ENCODE measurements at places on chromosomes 13 and 19.

GRCh38 chr19:6663236-6664201 is 6.4 kb downstream of the TNFSF14 start:
- DNase-seq = no peak

- DNase-seq = no peak
These were observed 8.5 kb upstream of the FRY start for GRCh38 chr13:32023096-32023495.

- DNase-seq = no peak
These were observed 231.7 kb downstream of the TUBA3C start for GRCh38 chr13:18949970-18950369.

DNA sequence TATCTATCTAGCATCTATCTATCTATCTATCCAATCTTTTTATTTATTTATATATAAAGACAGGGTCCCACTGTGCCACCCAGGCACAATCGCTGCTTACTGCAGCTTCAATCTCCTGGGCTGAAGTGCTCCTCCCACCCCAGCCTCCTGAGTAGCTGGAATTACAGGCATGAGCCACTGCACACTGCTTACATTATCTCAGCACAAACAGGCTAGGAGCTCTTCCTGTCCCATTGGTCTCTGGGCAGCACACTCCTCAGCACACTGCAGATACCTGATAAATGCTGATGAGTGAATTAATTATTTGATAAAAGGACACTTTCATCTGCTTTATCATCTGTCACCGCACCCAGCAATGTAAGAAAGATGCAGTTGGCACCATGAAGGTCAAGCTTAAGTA is 16.1 kb downstream of the ZNF562 start:
- no peak for DNase-seq

DNA sequence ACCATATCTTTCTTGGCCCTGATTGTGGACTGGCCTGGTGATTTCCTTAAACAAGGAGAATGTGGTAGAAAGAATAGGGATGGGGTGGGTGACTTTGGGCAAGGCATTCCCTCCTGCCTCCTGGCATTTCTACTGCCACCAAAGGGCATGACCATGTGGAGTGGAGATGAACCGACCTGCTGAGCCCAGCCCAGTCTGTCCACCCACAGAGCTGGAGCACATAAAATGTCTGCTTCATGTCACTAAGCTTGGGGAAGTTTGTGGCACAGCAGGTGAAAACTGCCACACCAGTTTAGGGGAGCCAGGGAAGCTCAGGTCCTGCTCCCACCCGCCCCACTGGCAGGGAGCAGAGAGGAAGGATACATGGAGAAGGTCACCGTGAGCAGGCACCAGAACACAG is 6.3 kb downstream of the TMEM161A start:
- DNase-seq = no peak

GRCh38 chr13:21033212-21033840 is 28.1 kb downstream of the LATS2 start:
- no peak for DNase-seq

GRCh38 chr19:12730064-12730463 is 4.4 kb downstream of the TRIR start:
- DNase-seq = no peak

DNA sequence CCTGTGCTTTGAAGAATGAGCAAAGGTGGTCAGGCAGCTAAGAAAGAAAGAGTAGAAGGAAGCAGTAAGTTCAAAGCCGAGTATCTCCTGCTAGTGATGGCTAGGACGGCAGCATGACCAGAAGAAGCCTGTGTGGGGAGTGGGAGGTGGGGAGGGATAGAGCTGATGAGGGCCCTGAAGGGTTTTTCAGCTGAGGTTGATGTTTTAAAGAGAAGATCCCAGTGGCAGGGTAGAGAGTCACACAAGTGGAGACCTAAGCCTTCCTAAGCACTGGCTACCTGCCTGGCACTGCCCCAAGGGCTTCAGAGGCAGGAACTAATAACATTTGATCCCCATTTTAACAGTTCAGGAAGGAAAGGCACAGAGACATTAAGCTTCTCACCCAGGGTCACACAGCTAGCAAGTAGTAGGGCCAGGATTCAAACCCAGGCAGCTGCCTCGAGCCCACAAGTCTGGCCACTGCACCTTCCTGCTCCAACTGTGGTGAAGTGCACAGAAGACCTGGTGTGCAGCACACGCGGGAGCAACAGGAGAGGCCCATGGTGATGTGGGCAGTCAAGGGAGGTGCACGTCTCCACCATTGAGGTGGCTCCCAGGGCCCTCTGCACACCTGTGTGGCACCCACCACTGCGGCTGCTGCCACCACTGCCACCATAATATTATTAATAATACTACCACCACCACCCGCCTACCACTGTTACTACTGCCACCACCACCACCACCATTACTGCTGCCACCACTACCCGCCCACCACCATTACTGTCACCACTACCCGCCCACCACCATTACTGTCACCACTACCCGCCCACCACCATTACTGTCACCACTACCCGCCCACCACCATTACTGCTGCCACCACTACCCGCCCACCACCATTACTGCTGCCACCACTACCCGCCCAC is 22.1 kb downstream of the CUL4A start:
- DNase-seq = no peak

- no peak for DNase-seq
These were observed 138.0 kb downstream of the ENOX1 start for GRCh38 chr13:43648733-43649132.

- DNase-seq = no peak
These were observed 359.8 kb downstream of the LMO7 start for GRCh38 chr13:75995966-75996365.

DNA sequence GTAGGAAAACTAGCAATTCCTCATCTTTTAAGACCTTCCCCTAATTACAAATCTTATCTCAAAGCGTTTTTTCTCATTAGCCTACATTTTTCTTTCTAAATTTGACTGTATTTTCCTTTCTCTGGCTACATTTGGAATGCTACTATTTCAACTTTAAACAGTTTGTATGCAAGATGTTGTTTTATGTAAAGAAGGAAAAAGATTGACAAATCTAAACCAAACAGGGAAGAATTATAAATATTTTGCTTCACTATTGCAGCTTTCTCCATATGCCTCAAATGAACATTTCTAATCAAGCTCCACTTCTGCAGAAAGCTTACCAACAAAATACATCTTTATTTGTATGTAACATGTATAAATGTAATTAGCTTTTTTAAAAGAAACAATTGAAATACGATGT is 156.2 kb downstream of the MZT1 start:
- no peak for DNase-seq

- DNase-seq = no peak
These were observed 20.8 kb upstream of the ZNF835 start for GRCh38 chr19:56692206-56692895.

- no peak for DNase-seq
These were observed 26.6 kb upstream of the CALM3 start for GRCh38 chr19:46574533-46574932.

DNA sequence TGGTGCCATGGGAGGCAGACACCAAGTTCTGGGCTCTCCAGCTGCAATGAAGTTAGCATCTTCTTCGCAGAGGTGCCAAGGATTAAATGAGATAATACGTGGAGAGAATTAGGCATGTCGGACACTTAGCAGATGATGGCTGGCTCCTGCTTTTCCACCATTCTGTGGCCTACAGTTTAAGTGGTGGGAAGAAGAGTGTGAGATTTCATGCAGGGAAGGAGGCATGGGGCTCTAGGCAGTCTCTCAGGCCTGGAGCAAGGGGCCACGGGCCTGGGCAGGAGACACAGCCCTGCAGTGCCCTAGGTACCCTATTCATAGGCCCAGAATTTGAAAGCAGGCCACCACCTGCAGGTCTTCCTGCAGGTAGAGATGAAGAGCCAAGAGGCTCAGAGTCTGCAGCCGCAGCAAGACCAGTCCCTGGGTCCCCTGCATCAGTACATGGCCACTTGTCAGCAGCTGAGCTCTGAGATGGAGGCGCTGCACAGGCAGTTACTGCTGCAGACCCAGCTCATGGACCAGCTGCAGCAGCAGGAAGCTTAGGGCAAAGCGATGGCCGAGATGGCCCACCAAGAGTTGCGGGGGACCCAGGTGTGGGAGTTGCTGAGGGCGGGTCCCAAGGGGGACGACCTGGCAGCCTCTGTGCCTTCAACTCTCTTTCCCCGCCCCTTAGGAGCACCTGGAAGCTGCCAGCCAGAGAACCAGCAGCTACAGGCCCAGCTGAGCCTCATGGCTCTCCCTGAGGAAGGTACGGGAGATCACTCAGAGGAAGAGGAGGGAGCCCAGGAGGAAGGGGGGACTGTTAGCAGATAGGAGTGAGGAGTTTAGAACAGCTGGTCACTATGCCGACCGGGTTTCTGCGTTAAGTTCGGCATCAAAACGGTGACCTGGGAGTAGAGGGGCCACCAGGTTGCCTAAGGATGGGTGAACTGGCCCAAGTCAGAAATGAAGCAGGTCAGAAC is 33.2 kb upstream of the ZNF492 start:
- no peak for DNase-seq

DNA sequence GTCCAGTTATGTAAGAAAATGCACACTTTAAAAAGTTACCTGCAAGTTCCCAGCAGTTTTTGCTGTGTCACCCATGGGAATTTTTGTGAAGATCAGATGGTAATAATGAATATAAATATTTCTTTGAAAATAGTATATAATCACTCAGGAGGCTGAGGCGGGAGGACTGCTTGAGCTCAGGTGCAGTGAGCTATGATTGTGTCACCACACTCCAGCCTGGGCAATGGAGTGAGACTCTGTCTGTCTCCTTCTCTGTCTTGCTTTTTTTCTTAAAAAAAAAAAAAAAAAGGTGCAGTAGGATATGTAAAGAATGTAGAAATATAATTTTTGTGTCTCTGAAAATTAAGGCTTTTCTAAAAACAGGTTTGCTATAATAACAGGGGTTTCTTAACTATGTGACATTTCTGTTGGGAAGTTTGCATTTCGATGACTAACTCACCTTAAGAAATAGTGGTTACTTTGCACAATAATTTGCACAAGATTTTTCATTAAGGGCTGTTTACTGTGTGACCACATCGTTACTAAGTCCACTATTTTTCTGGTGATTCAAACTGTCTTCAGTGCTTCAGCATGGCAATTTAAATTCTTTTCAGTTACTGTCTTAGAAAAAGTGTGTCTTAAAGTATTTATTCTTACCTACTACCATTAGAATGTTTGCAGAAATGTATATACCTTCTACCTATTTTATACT is 37.3 kb downstream of the DNAJC3 start:
- DNase-seq = no peak

GRCh38 chr13:77833331-77833863 is 85.2 kb downstream of the EDNRB start:
- no peak for DNase-seq

GRCh38 chr13:75326173-75327134 is 155.5 kb downstream of the TBC1D4 start:
- DNase-seq = peak; percentile 74

- no peak for DNase-seq
These were observed 5.9 kb downstream of the PTBP1 start for GRCh38 chr19:803099-803561.

- no peak for DNase-seq
These were observed 185.8 kb downstream of the B3GLCT start for GRCh38 chr13:31385540-31385939.

DNA sequence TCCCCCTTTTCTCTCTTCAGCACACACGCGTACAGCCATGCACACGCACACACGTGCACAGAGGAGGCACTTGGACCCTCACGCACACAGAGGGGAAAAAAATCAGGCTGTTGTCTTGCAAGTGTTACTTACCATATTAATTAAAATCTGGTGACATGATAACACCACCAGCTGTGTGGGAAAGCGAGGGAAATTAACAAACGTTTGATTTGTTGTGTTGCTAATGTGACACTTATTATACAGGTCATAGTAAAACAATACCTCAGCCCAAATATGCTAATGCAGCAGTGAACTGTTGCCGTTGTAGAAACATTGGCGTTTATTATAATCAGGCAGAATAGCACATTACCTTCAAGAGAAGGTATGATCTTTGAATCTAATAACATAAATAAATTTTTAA is 211.7 kb downstream of the TEX29 start:
- no peak for DNase-seq

DNA sequence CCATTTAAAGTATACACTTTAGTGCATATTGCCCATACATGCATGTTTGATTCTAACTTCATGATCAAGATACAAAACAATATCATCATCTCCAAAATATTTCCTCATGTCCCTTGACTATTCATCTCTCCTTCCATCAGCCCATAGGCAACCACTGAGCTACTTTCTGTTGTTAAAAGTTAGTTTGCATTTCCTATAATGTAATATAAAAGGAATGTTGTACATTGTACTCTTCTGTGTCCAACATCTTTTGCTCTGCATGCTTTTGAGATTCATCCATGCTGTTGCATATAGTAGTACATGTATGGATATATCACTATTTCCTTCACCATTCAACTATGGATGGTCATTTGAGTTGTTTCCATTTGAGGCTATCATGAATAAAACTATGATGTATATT is 74.7 kb downstream of the ITGBL1 start:
- no peak for DNase-seq

- no peak for DNase-seq
These were observed 25.3 kb downstream of the LMO7 start for GRCh38 chr13:75661443-75661842.

DNA sequence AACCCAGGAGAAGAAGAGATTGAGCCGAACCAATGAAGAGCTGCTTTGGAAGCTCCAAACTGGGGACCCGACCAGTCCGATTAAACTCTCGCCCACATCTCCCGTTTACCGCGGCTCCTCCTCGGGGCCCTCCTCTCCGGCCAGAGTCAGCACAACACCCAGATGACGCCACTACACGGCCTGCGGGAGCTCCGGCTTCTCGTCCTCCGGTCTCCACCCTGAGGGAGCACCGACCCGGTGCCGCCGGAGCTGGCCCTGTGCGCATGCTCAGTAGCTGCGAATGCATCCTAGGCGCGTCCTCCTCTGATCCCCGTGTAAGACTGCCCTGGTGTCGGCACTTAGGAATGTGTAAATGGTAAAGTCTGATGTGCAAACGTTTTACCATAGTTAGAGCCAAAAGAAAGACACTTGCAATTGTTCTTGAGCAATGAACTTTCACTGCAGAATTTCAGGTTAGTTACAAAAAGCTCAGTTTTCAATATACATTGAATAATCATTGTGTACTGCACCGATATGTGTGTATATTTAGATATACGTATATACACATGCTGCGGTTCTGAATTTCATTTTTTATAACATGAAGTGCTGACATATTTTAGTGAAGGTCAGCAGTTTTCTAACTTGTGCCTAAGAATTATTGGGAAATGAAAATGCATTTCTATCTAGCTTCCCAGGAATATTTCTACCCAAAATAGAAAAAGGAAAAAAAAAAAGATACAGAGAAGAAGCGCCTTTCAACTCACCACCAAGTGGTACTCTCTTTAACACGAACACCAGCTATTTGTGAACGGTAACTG is 92.2 kb downstream of the SLC7A1 start:
- DNase-seq = no peak

DNA sequence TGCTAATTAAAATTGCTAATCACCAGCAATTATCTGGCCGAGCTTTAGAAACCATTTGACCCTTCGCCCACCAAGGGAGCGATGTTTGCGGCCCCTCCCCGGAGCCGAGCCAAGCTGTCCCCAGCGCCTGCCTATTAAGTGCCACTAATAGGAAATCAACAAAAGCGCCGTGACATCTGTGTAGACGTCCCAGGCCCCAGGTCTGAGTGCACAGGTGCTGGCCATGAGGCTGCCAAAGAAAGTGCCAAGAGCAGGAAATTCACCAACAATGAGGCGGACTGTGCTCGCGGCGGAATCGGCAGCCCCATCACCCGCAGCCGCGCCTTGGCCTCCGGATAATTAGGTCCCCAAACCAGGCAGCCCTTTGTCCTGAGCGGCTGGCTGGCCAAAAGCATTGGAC is 44.5 kb upstream of the SPACA7 start:
- DNase-seq = no peak

GRCh38 chr19:44723299-44723951 is 24.5 kb downstream of the CEACAM16 start:
- DNase-seq = no peak

- no peak for DNase-seq
These were observed 22.4 kb upstream of the ARHGEF18 start for GRCh38 chr19:7326105-7326877.

Measured in COLO829 (cell line).